ENCODE measurements at places on chromosomes 5 and 9.

GRCh38 chr5:149456597-149457392 is 77.7 kb upstream of the IL17B start:
- no peak for DNase-seq

- no peak for DNase-seq
Measured at GRCh38 chr9:16729651-16730050, 140.8 kb downstream of the BNC2 start.

GRCh38 chr9:91308191-91308590 is 53.5 kb downstream of the AUH start:
- no peak for DNase-seq

DNA sequence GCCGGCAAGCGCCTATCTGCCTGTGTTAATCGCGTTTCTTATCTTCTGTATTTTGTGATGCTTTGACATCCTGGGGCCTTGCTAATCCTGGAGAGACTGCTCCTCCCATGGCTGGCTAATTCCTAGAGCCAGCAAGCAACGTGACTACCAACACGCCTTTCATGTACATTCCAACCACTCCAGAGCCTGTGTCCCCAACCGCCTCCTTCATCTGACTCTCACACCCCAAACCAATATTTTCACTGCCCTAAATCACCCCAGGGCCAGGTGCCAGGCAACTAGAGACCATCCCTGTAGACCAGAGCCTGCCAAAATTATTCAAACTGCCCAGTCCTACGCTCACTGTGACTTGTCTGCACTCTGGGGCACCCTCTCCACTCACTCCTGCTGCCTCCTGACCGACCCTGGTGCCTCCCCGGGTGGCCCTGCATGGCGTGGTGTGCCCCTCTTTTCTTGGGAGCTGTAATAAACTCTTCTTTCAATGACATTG is 50.5 kb upstream of the COL5A1 start:
- DNase-seq = no peak

DNA sequence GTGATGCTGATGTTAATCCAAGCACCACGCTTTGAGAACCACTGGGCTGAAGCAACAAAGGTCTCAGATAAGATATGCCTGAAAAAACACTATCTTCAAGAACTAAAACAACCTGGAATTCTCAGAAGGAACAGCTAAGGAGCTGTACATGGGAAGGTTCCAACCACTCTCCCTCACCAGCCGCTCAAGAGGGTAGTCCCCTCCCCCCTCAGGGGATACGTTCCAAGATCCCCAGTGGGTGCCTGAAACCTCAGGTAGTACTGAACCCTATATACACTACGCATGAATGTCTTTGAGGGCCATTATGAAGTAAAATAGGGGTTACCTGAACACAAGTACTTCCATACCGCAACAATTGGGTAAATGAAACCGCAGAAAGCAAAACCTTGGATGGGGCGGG is 1.9 kb downstream of the BOD1 start:
- DNase-seq = no peak

DNA sequence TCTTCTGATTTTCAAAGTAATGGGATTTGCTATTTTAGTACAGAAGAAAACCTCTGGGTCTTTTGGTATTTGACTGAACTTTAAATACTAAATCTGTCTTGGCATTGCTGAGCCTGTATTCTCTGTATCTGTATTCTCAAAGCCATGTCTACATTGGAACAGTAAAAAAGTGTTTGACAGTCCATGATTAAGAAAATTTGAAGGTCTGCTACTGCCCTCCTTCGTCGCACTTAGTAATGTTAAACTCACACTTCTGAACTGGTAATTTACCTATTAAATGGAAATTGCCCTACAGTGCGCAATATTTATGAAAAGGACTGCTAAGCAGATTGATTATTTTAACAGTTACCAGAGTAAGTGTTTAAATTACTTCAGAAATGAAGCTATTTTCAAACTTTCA is 165.7 kb upstream of the SMC2 start:
- no peak for DNase-seq

DNA sequence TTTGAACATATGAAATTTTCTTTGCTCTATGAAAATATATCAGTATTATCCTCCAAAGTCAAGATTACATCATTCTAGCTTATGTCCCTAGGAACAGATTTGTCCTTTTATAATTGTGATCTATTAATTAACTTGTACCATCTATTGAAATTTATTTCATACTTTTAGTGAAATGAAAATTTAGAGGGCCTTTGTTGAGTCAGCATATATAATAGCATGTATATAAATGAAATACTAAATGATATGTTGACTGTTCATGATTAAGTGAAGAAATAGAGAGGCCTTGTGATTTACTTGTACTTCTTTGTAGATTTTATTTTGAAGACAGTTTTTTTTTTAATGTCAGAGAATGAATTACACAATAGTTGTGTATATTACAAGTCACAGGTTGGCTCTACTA is 86.4 kb downstream of the PARP8 start:
- DNase-seq = no peak

- peak; percentile 72 for DNase-seq
Measured at GRCh38 chr5:134114886-134115805, 665 bp downstream of the TCF7 start.

GRCh38 chr9:120885958-120886357 is 9.0 kb upstream of the PHF19 start:
- no peak for DNase-seq

GRCh38 chr5:61603211-61603908 is 271.3 kb downstream of the ZSWIM6 start:
- no peak for DNase-seq

GRCh38 chr9:128245421-128246151 is 30.2 kb downstream of the GOLGA2 start:
- no peak for DNase-seq

DNA sequence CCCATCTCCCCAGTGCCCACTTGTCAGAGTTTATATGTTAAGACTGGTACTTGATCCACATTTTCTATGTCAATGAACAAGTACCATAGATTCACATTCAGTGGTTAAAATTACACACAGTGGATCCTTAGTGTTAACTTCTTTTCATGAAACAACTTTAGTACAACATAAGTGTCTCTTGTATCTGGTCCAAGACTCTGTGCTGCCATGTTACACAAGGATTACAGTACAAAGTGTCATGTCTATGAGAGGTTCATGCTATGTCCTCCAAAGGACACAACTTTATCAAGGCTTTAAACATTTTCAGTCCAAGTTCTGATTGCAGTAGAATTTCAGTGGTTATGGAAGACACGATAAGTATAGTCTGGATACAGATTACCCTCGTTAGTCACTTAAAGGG is 13.3 kb upstream of the VLDLR start:
- no peak for DNase-seq

- no peak for DNase-seq
Measured at GRCh38 chr5:125409861-125410536, 663.6 kb upstream of the ZNF608 start.

DNA sequence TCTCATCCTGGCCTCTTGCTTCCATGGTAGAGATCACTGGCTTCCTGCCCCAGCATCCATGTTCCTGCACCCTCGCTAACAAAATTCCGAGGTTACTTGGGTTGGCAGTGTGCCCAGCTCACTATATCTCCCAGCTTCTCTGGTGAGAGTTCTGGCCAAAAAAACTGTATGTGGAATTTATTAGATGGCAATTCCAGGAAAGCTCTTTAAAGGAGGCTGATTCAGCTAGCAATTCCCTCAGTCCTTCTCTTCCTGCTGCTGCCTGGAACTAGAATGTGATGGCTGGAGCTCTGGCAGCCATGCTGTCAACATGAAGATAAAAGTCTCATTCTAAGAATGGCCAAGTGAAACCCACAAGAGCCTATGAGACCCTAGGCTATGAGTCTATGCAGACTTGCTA is 88.8 kb downstream of the SECISBP2 start:
- no peak for DNase-seq

DNA sequence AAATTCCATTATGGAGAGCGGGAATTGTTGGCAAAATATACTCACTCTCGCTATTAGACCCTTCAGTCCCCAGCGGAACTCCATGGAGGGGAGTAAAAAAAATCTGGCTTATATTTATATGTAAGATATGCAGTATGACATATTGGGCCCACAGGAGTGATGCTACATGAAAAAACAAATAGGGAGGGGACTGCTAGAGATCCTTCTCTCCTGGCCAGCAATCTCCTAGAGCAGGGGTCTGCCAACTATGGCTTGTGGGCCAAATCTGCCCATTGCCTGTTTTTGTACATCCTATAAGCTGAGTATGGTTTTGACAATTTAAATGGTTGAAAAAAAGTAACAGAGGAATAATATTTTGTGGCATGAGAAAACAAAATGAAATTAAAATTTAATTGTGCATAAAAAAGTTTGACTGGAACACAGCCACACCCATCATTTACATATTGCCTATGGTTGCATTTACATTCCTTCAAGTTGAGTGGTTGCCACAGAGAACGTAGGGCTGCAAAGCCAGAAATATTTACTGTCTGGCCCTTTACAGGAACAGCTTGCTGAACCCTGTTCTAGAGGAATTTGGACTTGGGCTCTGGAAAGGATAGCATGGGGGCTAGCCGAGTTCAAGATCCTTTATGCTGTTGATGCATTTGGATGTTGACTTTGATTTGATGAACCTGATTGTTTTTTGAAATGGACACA is 197.3 kb upstream of the CLINT1 start:
- DNase-seq = no peak

DNA sequence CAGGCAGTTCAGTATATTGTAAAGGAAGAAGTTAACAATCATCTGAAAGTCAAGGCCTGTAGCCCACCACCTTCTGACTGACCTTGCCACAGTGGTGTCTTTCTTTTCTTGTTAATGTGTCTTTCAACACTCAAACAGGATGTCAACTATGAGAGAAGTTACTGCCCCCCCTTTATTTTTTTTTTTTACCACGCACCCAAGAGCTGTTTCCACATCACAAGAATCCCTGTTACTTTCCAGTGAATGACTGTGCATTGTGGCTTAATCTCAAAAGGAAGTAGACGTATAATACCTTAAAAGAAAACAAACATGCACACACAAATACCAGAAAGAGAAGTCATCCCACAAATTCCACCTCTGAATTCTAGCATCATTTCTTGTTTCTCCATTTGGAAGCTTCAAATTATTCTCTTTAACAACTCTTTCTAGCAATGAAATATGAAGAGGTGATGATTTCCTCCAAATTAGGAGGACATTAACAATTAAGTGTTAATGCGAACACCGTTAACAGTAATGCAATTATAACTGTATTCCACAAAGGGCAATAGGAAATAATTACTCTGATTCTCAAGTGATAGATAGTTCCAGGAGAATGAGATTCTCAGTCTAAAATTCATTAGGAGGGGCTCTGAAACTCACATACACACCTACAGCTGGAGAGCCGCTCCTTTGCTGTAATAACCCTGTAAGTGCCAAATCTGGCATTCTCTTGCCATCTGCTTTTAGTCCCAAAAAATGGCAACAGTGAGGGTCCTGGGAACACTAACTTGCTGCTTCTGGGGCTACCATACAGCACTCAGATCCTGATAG is 201.0 kb downstream of the EFNA5 start:
- no peak for DNase-seq

DNA sequence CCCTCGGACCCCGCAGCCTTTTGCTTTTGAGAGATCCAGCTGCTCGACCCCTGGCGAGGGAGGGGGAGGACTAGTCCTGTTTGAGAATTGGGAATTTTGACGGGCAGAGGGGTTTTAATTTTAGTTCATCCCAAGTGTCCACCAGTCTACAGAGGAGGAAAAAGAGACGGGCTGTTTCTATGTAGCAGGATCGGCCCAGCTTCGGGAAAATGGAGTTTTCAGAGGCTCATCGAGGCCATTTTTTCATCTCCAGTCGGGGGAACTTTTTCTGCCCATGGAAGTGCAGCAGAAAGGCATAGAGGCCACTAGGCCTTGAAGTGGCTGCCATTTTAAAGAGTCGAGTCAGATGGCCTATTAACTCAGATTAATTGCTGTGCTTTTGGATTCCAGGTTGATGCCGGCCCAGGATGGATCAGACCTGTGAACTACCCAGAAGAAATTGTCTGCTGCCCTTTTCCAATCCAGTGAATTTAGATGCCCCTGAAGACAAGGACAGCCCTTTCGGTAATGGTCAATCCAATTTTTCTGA is 1.2 kb downstream of the NSD1 start:
- no peak for DNase-seq

DNA sequence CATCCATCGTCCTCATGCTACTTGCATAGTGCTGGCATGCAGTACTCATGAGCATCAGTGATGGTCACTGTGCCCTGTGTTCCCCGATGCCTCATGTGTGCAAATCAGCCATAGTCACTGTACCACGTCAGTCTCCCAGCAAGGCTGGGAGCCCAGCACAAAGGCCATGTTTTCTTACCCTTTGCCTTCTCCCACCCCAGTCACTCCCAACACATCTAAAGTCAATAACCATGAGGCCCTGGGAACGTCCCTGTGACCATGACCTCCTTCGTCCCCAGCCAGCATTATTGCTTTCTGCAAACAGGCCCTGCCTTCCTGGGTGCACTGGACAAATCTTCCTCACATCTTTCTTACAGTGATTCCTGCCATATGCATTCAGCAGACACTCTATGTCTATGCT is 406.1 kb downstream of the ICE1 start:
- DNase-seq = no peak

GRCh38 chr5:139808481-139809330 is 13.1 kb downstream of the PSD2 start:
- DNase-seq = no peak

DNA sequence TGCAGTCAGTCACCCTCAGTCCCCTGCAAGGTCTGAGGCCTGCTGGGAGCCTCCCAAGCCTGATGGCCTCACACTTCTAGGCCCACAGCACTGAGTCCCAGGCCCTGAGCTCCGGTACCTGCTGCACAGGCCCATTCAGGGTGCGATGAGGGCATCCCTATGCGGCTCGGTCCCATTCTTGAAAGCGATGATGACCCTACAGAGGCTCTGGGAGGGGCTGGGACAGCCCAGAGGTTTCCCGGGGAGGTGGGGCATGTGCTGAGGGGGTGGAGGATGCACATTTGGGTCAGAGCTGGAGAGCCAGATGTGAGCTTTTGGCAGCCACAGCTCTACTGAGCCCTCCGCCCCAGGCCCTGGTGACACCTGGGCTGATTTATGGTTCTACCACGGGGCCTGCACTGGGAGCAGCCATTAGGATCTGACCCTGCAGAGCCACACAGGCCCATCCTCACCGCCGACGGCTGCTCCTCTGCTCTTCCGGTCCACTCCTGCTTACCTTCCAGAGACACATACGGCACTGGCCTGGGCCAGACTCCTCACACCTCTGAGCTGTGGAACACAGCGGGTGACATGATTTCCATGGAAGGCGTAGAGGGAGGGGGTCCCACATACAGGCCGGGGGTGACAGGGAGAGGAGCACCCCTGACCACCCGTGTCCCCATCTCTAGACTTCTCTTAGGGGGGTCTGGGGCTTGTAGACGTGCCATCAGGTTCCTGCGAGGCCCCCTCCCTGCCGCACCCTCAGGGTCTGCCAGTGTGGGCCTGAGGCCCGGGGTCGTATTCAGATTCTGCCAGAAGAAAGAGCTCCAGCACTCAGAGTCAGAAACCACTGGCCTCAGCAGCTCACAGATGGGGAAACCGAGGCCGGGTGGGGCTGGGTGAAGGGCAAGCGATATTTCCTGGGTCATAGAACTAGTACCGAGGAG is 53.4 kb downstream of the COL23A1 start:
- DNase-seq = no peak

DNA sequence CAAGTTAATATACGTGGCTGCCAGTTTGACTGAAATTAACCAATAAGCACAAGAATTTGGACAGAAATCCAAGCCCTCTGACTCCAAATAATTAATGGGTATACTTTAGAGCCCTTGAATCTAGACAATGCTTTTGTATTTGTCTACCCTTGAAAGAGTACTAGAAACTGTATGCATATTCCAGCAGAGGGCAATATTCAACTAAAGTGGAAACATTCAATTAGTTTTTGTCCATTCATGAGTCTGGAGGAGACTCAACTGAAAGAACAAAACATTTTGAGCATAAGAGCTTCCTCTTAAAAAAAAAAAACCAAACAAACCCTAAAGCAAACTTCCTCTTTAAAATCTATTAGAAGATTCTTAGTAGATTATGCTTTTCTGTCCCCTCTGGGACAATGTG is 157.8 kb downstream of the ARHGEF28 start:
- no peak for DNase-seq
